ENCODE measurements at places on chromosomes 2 and 18.

- DNase-seq = no peak
These were observed 893.8 kb upstream of the CELF4 start for GRCh38 chr18:38459131-38459994.

DNA sequence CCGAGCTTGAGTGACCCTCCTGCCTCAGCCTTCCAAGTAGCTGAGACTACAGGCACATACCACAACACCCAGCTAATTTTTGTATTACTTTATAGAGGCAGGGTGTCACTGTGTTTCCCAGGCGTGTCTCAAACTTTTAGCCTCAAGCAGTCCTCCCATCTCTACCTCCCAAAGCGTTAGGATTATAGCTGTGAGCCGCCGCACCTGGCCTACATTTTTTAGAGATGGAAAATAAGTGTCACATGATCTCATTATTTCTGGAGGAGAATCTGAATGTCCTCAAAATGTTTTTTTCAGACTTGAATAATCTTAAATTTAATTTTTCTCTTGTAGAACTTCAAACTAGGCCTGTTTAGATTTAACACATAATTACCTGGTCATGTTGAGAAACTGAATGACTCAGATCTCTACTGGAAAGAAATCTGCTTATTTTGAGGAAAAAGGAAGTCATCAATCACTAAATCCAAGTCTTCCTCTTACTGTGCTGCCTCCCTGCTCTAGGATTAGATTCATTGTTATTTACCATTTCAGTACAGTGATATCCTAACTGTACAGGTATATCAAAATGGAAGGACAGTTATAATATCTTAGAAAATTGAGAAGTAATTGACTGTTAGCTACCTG lies 92.4 kb downstream of the COX7A2L start:
- no peak for DNase-seq

GRCh38 chr2:148490840-148491439 lies 153.6 kb upstream of the EPC2 start:
- no peak for DNase-seq

GRCh38 chr2:227411990-227412350 lies 24.2 kb upstream of the SCYGR1 start:
- DNase-seq = no peak

DNA sequence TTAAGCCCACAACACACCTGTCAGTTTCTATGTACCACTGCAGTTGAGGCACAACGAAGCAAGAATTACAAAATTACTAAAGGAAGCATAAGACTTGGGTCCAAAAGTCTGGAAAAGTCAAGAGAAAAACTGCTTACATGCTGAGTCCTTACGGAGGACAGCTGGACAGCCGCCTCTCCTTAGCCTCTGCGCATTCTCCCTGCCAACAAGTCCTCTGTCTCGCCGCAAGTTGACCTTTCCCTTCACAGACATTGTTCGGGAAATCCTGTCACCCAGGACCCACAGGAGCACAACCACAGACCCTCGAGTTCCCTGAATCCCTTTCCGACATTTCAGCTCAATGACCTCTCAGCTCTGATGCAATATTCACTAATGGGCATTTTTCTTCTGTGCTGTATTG lies 525.4 kb upstream of the SALL3 start:
- no peak for DNase-seq

Data from globus pallidus (tissue), 1 donor.